ENCODE measurements at places on chromosomes 5 and 9.

- no peak for DNase-seq
Measured at GRCh38 chr5:3019045-3019444, 267.6 kb upstream of the IRX2 start.

DNA sequence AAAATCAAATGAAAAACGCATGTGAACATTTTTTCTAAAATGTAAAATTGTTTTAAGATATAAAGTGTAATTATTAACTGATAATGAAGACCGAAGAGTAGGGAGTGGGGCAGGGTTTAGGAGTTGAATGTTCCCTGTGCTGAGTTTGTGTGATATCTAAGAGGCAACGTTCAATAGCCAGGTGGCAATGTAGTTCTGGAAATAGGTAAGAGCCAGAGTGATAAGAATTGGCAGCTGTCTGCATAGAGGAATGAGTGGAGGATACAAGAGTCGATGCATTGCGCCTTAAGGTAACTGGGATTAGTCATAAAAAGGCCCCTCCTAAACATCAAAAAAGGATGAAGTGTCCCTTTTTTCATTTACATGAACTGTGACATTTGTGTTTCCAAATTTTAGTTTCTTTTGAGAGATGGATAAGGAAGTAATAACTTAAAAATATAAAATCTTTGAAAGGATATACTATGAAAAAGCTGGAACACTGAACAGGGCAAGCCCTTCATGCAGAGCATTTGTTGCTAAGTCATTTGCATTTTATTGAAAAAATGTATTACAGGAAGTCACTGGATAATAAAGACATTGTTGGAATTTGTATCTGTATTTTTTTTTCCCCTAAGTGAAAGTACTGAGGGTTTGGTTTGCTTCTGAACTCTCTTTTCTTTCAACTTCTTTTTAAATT, 659.3 kb downstream of the ACTL7B start:
- no peak for DNase-seq

GRCh38 chr5:89313804-89314588, 431.0 kb upstream of the MEF2C start:
- DNase-seq, result peak; percentile 7

DNA sequence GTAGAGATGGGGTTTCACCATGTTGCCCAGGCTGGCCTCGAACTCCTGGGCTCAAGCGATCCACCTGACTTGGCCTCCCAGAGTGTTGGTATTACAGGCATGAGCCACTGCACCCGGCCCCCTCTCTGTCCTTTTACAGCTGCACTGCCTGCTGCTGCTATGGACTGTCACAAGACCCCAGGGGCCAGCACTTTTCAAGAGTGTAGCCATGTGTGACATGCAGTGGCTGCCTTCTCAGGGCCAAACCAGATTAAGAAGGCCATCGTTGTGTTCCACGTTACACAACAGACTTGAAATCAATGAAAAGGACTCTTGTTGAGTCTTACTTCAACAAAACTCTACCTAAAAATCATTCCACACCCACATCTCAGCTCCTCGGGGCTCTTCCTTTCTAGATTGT, 78.9 kb upstream of the ICE1 start:
- DNase-seq, result no peak

- DNase-seq, result peak; percentile 98
Measured at GRCh38 chr9:134895908-134896833, 15.6 kb downstream of the FCN2 start.

GRCh38 chr9:33823801-33824200, 6.8 kb downstream of the UBE2R2 start:
- no peak for DNase-seq

DNA sequence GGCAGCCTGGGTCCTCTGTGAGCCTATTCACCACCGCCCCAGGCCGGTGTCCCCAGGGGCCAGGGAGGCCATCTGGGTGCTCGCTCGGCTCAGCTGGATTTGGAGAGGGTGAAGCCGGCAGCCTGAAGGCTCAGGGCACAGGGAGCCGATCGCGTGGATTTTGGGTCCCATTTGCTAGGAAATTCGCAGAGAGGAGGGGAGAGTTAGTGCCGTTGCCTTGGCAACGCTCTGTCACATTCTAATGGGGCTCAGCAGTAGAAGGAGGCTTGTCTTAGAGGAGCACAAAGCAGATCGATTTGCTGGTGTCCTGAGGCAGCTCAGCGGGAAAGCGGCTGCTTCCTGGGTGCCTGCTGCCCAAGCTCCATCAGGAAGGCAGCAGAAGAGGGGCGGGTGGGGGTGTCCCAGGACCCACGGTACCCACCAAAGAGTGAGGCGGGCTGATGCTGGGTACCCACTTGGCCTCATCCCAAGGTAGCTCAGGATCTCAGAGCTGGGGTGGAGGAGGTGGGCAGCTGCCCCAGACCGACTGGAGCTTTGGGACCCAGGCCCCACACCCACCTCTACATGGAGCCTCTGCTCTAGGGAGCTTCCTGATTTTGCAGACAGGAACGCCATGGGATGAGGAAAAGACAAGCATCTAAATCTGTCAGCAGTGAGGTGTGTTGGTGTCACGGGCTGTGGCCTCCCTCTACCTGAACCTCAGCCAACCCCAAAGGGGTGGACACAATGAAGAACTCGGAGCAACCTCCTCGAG, 17.1 kb upstream of the OLFM1 start:
- DNase-seq, result no peak

DNA sequence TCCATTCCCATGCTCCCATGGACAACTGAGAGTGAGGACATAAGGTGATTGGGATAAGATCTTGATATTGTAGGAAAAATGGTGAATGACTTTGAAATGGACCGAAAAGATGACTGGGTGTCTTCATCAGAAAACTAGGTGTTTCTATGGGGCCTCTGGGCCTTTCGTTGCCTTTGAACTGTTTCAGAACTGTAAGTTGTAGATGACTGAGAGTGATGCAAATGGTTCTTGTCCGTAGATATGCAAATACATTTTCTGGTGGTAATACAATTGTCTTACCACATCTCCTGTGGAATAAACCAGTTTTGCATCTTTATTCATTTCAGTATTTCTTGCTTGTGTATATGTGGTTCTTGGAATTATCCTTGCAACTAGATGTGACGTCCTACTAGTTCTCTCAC, 16.0 kb upstream of the TEX48 start:
- no peak for DNase-seq

DNA sequence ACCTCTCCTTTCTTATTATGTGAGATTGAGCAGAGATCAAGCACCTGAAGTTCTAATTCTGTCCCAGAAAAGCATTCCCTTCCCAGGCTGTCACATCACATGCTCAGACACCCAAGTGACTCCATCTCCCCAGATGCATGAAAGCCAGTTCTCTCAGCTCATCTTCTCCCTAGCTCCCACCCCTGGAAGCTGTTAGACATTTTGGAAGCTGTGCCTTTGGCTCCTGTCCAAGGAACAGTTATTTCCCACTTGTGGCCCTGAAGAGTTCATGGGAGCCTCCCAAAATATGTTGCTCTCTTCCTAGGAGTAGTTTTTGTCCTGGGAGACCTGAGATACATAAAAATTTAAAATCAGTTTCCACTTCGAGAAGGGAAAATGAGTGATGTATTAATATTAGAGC, 161.4 kb upstream of the GAS1 start:
- DNase-seq, result no peak

DNA sequence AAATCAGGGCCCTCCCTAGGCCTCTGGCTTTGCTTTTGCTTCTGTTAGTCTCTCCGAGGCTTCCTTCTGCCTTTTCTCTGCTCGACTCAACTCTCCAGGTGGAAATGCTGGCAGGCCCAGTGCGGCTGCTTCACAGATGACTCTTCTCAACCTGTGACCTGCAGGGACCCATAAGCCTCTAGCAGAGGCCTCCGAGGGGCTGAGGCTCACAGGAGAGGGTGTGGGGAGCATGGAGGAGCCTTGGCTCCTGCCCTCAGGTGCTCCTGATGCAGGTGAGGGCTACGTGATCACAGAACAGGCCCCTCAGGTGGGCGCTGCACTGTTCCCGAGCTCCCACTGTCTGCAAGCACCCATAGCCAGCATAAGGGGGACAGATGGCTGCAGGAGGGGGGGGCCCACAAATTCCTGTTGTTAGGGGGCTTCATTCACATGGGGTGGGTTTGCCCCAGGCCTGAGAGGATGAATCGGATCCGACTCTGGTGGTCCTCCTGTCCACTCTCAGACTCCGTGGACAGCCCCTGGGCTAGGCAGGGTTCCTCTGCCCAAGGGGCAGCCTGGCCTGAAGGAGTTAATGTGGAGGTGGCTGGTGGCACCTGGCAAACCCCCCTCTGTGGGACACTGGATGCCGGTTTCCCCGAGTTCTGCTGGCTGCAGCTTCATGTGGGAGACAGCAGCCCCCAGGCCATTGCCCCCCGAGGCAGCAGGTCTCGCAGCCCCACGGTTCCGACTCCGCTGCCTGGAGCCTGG, 10.9 kb upstream of the FCN2 start:
- DNase-seq, result no peak

GRCh38 chr9:10566848-10567247, 46.0 kb downstream of the PTPRD start:
- no peak for DNase-seq

DNA sequence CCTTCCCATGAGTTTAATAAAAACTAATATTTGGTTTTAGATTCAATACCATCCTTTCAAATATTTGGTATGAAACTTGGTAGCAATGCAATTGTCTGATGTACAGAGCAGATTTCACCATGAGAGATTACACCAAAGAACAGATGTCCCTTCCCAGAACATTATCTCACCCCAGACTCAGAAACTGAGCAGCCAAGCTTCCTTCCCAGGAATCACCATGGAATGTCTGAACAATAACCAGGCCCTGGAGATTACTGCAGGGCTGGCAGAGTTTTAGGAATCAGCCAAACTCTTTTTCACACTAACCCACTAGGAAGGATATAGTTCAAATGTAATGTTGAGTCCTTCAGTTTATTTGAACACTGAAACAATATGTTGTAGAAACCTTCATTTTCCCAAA, 23.9 kb downstream of the CLTA start:
- peak; percentile 18 for DNase-seq

GRCh38 chr5:128092144-128092543, 8.6 kb downstream of the SLC12A2 start:
- no peak for DNase-seq

GRCh38 chr5:110903966-110904365, 165.2 kb downstream of the SLC25A46 start:
- no peak for DNase-seq

DNA sequence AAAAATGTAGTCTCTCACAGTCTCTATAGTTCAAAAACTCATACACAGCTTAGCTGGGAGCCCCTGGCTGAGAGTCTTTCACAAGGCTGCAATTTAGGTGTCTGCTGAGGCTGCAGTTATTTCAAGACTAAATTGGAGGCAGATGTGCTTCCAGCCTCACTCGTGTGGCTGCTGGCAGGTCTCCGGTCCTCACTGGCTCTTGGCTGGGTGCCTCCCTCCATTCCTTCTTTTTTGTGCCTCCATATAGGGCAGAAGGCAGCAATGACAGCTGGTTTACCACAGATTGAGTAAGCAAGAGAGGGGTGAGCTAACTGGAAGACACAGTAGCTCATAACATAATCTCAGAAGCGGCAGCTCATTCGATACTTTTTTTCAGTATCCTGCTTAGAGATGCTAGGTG, 2167.7 kb upstream of the WWC1 start:
- DNase-seq, result no peak

GRCh38 chr9:133429214-133429613, 7.0 kb downstream of the ADAMTS13 start:
- no peak for DNase-seq

- no peak for DNase-seq
Measured at GRCh38 chr5:95449460-95449859, 58.3 kb downstream of the FAM81B start.

GRCh38 chr5:88831816-88832215, 51.2 kb downstream of the MEF2C start:
- DNase-seq, result peak; percentile 53

DNA sequence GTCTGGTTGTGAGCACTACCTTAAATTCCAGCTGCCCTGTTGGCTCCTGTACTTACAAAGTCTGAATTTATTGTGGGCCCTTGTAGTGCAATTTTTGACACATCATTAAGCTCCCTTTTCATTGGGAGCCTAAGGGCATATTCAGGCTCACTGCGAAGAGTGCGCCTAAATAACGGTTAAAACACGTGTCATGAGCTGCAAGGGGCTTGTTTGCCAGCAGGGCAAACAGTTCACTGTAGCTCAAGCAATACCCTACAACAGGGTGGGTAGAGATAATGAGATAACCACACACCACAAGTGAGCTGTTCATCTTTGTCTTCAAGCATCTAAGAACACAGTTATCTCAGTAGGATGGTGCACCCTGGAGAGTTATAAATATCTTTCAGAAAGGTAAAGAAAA, 214.2 kb downstream of the SLF1 start:
- DNase-seq, result no peak

DNA sequence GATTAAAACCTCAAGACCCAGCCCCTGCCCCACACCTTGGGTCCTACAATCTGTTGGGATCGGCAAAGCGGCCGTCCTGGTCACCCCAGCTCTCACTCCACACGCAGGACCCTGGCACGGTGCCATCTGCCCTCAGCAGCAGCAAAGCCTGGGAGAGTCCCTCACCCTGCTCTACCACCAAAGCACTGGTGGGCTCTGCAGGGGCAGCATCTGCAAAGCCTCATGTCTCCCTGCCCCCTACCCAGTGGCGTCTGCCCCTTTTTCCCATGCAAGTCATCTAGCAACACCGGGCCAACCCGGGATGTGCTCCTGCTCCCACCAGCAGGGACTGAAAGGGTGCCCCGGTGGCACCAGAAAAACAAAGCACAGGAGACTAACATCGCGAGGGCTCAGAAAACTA, 19.6 kb upstream of the CNOT6 start:
- DNase-seq, result no peak

DNA sequence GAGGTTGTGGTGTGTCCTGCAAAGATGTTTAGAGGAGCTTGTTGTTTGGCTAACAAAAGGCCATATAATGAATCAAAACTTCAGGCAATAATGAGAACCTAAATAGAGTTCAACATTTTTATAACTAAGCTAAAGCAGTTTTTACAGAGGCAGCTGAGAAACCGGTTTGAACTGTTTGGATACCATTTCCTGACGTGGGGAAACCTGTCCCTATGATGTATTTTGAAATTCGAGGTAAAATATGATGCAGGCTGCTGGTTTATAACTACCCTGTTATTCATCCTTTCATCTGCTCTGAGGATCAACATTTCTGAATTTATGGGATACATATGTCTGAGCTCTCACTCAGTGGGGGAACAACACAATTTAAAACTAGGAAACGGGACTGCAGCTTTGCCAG, 289.5 kb upstream of the IRX2 start:
- DNase-seq, result no peak

GRCh38 chr9:68780380-68780712, 75.3 kb downstream of the PIP5K1B start:
- no peak for DNase-seq

- DNase-seq, result no peak
Measured at GRCh38 chr5:32574540-32575175, 10.7 kb upstream of the SUB1 start.

- no peak for DNase-seq
Measured at GRCh38 chr5:106127341-106127781, 1543.4 kb downstream of the EFNA5 start.

Data from NCI-H446 (cell line).